Activated T-cell treated with anti-CD3 and anti-CD28 coated beads, Interleukin-2, amount 50 U/mL, for 48 hours (primary cell): ENCODE measurements at places on chromosomes 13 and 19.

GRCh38 chr19:48698046-48698445, 2.3 kb downstream of the FUT2 start:
- DNase-seq: no peak

GRCh38 chr13:99375738-99376080, 68.5 kb upstream of the GPR183 start:
- DNase-seq: no peak

GRCh38 chr19:29745253-29745652, 30.2 kb upstream of the C19orf12 start:
- no peak for DNase-seq

DNA sequence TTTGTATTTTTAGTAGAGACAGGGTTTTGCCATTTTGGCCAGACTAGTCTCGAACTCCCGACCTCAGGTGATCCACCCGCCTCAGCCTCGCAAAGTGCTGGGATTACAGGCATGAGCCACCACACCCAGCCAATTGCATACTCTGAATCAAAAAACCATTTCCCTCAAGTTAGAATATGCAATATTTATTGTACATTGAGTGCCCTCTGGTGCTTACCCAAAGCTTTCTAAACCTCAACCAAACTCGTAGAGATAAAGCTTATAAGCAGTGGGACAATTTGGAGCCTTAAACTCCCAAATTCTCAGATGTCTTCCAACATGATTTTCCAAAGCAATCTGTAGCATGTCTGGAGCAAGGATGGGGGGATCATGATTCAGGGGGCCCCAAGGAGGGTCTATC, 22.4 kb downstream of the RFXAP start:
- DNase-seq: no peak

GRCh38 chr19:18875726-18876125, 20.2 kb downstream of the CERS1 start:
- DNase-seq: no peak

GRCh38 chr19:43408043-43408442, 6.6 kb upstream of the TEX101 start:
- DNase-seq: no peak

- peak; percentile 39 for DNase-seq
Measured at GRCh38 chr19:50565984-50566903, 2.0 kb downstream of the LRRC4B start.

DNA sequence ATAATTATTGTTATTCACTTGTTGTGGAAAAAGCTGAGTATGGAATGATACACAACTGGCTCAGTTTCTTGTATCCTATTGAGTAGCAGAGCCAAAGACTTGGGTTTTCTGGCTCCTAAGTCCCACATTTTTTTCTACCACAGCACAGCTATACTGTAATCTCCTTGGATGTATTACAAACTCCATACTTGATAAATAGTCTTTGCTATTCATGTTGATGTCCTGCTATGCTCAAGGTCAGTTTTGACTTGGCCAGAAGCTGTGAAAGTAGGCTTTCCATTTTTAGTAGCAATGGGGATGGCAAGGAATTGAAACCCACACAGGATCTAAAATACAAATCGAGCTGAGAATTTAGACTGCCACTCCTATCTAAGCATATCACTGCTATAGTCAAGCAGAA, 79.1 kb downstream of the B3GLCT start:
- DNase-seq: no peak

DNA sequence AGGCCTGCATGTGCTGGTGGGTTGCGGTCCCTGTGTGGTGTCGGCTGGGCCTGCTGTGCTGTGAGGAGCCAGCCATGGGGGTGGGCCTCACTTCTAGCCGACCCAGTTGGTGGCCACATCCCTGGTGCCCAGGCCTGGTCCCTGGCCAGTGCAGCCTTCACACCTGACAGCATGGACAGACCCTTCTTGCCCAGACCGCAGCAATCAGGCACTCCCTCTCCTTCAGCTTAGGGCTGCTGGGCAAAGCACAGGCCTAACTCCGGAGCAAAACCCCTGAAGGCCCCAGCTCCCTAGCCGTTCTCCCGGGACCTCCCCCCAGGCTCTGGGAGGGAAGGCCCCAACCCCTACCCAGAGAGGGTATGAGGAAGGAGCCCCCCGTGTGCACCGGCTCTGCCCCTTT, 6.6 kb upstream of the MCF2L start:
- DNase-seq: no peak

DNA sequence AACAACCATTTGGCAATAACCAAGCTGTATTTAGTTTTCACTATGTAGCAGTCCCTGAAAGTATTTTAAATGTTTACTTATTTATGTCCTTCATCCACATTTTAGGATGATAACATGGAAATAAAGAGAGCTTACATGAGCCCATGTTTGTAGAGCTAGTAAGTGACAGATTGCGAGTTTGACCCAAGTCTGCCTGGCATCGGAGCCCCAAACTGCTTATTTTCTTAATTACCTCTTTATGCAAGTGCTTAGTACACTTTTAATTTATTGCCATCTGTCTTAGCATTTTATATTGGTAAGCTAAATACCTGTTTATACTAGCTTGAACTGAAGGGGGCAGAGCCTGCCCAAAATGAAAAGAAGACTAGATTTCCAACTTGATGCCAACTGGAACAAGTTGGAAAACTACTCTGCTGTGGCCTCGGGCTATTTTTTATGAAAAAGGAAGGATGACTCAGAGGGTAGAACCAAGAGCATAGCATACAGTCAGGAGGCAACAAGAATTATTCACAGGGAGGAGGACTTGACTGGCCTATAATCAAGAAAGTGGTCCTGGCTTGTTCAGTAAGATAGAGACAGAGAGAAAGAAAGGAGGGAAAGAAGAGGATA, 150.2 kb downstream of the NDFIP2 start:
- DNase-seq: no peak

- DNase-seq: no peak
Measured at GRCh38 chr19:4738734-4739133, 15.1 kb upstream of the DPP9 start.

GRCh38 chr13:85148009-85148408, 651.2 kb downstream of the SLITRK6 start:
- no peak for DNase-seq

DNA sequence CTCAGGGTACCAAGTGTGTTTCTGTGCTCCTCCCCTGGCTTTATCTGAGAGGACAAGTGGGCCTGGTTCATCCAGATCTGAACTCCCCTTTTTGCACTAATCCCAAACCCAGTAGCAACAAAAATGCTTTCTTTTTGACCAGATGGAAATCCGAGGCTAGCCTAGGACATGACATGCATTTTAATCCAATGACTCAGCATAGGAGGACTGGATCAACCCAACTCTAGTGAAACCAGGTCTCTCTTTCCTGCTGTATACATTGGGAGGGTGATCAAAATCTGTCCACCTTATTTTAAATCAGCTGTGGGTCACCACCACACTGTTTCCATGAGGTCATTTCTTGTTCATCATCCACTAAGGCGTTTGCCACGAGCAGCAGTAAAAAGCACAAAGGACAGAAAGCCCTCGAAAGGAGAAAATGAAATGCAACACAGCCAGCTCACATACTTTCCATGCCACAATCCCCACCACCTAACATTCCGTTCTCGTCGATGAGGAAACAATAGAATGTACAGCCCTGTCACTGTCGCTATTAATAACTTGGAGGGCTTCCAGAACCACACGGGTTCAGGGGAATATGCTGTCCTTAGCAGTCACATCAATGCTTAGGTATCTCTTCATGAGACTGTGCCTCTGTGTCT, 543.0 kb downstream of the IRS2 start:
- no peak for DNase-seq

GRCh38 chr19:6263735-6264444, 15.9 kb downstream of the MLLT1 start:
- no peak for DNase-seq

GRCh38 chr13:100356889-100357288, 231.7 kb downstream of the GGACT start:
- DNase-seq: no peak

GRCh38 chr13:40269086-40269485, 397.4 kb downstream of the FOXO1 start:
- DNase-seq: no peak
